ENCODE measurements at places on chromosomes 4 and X.

DNA sequence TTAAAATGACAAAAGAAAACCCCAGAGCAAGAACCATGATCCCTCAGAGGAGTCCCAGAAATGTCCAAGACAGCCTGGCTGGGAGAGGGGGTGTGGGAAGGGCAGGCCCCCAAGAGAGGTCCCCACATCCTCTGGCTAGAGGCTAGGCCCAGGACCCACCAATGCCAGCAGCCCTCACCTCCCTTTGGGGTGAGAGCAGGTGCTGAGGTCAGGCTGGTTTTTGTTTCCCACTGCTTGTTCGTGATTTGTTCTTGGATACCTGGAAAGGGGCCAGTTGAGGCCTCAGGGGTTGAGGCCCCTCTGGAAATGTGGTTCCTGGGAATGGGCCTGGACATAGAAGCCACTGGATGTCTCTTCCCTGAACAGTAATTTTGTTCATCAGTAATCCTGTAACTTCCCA lies 2.3 kb upstream of the GRSF1 start:
- no peak for DNase-seq

DNA sequence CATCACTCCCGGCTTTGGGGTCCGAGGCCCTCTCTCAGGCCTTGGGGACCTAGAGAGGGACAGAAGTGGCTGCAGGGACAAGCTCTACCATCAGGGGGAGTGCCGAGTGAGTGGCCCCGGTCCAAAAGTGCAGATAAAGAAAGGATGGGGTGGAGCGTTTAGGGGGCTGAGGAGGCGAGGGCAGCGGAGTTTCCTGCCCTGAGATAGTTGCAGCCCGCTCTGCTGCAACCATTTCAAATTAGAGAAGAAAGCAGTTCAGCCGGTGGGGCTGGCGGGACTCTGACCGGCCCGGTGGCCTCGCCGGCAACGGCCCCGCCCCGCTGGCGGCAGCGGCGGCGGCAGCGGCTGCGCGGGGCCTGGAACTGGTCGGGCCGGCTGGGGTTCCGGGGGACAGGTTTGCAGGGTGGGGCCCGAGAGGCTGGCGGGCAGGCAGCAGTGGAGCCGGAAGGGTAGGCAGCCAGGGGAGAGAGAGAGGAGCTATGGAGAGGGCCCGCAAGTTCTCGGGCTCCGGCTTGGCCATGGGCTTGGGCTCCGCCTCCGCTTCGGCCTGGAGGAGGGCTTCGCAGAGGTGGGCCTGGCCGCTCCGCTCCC lies 7.6 kb downstream of the DLG3 start:
- peak; percentile 64 for DNase-seq

- peak; percentile 42 for DNase-seq
These were observed 137.4 kb downstream of the DKK2 start for GRCh38 chr4:106898621-106899230.

DNA sequence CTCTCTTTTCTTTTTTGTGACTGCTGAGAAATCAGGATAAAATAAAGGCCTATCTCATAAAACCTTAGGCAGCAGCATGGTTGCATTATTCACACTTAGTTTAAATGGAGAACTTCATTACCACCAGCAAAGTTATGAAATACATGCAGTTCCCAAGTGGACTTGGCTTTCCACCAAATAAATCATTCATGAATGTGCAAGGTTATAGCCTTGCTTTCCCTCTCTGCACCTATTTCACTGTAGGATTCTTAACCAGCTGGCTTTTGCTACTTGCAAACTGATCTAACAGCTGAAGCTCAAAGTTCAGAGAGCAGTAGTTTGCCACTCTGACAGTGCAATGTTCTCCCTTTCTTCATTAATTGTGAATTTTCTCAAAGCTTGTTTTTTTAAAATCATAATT lies 140.1 kb upstream of the SMIM31 start:
- no peak for DNase-seq

GRCh38 chr4:18578307-18578706 lies 556.8 kb upstream of the LCORL start:
- no peak for DNase-seq

GRCh38 chr4:118047043-118047442 lies 12.8 kb downstream of the NDST3 start:
- no peak for DNase-seq

- DNase-seq: no peak
These were observed 390.0 kb upstream of the GALNT7 start for GRCh38 chr4:172778583-172778982.

DNA sequence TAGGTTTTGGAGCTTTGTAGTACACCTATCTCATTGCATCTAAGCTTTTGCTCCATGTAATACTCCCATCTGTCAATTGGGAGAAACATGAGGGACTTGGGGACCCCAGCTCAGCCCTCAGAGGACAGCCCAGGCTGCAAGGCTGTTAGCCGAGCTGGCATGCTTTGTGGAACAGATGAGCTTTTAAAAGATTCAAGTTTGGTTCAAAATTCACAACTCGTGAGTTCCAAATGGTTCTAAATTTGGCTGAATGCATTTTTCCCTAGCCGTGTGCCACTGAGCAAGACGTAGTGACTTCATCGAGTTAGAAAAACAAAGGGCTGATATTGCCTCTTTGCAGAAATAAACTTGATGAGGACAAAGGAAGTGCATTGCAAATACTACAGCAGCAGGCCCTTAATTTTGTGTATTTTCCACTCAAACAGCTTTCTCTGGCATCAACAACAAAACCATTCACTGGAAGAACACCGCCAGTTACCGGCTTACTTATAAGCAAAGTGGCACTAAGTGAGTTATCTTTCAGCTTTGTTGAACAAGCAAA lies 165.0 kb upstream of the HS3ST1 start:
- DNase-seq: no peak

- DNase-seq: no peak
These were observed 922.5 kb downstream of the RPA4 start for GRCh38 chrX:97806238-97806637.

- DNase-seq: peak; percentile 81
These were observed at the start of gene TMSB4X for GRCh38 chrX:12974796-12975669. TMSB4X (plus strand) TSS chrX:12975110.

GRCh38 chr4:118935819-118936218 lies 47.2 kb downstream of the SYNPO2 start:
- no peak for DNase-seq

DNA sequence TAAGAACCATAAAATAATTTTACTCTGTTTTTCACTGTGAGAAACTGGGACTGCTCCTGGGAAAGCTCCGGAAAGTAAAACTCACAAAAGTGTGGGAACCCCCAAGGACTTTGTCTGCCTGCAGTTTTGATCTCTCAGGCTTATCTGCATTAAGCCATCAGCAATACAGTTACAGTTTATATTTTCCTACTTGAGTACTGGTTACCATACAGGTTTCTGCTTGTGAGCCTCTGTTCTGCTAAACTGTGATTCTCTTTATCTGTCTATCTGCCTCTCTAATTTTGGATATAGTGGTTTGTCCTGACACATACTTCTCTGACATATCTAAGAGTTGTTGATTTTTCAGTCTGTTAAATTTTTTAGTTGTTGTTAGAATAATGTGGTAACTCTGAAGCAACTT lies 11.6 kb downstream of the PABPC4L start:
- no peak for DNase-seq

GRCh38 chr4:155481150-155481549 lies 104.4 kb upstream of the MAP9 start:
- no peak for DNase-seq

GRCh38 chr4:32684160-32684559 lies 1964.0 kb downstream of the PCDH7 start:
- no peak for DNase-seq

DNA sequence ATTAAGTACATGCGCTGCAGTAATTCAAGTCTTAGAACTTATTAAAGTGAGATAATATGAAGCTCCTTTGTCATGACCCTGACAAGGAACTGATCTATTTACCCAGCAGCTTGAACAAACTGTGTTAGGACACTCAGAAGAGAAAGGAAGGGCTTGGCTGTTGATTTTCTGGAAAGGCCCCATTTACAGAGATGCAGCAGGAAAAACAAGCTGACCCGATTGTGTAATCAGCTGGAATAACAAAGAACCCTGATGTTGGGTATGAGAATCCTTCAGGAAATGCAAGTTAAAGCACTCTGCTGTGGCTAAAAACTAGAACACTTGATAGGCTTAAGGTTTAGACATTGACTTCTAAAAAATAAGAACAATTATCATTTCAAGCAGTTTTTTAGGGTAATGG lies 64.8 kb downstream of the TBC1D9 start:
- no peak for DNase-seq

DNA sequence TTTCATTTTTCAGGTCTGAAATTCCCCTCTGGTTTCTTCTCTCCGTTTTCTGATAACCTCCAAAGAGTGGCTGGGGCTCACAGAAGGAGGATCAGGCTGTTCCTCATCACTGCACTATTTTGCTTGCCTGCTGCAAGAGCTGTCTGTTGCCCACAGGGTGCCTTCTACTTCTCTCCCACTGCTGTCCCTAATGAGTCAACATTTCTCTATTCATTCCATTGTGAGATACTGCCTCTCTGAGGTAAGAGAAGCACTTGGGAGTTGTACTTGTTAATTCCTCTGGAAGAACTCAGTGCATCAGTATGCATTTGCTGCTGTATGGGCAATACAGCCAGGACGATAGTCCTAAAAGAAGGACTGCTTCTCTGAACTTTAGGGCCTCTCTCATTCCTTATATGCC lies 34.8 kb downstream of the CT47B1 start:
- no peak for DNase-seq

DNA sequence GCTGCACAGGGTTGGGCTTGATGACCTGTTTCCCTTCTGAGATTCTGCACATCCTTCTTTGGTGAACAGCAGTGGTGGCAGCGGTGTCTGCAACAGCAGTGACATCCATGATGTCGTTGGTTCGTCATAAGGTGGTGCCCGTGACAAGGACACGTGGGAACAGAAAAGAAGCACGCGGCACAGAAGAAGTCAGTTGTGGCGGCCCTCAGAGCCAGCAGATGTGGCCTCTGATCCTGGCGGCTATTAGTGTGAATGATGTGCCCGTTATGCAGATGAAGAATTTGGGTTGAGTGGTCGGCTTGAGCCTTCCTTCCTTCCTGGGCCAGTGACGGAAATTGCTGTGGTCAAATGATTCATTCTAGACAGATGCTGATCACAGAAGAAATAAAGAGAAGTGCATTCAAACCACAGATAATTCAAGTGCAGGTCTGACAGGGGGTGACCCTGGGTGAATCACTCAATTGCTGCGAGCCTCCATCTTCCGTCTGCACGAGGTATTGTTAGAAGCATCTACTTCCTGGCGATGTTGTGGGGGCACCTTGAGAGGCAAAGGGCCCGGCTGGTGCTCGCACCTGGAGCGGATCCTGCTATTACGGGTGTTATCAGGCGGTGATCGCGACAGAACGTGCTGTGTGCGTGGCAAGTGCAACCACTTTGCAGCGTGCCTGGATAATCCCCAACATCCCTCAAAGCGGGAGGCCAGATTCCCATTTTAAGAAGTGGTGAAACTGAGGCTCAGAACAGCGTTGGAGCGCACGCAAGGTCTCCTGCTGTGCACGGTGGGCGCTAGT lies 215.2 kb upstream of the PSAPL1 start:
- DNase-seq: no peak

DNA sequence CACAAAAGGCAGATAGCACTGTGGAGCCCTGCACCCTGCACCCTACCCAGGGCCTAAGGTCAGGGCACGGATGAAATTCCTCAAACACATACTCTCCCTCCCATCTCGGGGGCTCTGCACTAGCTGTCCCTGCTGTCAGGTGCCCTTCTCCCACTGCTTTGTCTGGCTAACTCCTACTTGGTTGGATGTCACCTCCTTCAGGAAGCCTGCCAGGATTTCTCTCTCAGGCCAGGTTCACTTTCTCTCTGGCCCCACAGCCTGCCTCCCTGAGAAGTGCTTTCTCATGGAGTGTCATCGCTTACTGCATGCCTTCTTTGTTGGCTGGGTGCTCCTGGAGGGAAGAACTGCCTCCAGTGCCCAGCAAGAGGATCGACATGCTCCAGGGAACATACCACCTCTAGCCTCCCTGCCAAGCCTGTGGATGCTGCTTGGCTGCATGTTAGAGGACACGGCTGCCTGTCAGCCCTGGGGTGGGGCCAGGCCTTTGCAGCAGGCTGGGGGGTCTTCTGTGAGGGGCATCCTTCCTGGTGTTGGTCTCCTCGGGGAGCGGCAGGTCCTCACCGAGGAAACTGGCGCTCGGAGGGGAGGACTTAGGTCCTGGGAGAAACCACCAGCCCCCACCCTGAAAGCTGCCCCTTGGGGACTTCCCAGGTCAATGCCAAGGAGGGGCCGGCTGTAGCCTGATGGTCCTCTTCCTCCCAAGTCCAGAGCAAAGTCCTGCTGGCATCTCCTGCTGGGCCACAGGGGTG lies 15.0 kb downstream of the ABLIM2 start:
- no peak for DNase-seq

DNA sequence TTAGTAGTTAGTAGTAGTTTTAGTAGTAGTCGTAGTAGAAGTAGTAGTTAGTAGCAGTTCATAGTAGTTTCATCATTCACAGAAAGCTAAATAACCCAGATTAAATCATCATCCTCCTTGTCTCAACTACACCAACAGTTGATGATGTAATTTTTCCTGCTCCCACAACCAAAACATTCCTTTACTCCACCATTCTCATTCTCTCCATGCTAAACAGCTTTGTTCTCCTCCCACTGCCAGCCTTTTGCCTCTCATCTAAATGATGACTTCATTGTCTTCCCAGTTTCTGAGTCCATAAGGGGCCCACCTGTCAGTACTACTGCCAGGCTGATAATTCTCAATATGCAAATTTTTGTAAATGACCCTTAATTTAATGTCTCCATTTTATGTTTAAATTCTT lies 68.9 kb downstream of the ARHGAP24 start:
- no peak for DNase-seq

Measured in HAP-1 (cell line).